Activated CD4-positive, alpha-beta T cell treated with anti-CD3 and anti-CD28 coated beads, Interleukin-2, amount 50 U/mL, for 1 hour (primary cell): ENCODE measurements at places on chromosomes 5 and 9.

GRCh38 chr5:33794550-33795181 is 97.1 kb downstream of the ADAMTS12 start:
- no peak for DNase-seq

GRCh38 chr5:13251623-13252376 is 692.7 kb downstream of the DNAH5 start:
- DNase-seq = no peak

DNA sequence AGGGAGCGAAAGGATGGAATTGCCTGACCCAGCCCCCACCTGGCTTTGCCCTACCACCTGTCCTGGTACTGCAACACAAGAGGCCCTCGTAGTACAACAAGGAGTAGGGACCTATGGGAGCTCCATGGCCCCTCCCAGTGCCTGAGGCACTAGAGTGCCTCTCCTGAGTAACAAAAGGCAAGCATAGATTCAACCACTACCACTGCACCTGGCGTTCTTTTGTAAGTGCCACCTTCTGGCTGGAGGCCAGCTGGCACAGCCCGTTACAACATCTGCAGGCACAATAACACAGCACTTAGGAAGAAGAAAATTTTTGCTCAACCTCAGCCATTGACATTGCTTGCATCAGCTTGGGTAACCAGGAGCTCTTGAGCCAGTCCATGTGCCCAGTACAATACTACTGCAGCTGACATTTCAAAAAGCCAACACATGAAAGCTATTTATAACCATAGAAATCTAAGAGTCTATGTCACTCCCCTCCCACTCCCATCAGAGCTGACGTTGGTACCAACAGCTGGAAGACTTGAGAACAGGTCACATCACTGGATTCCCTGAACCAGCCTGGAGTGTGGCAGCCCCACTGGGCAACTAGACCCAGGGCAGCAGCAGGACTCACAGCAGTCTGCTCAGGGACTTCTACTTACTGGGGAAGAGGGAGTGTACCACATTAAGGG is 17.7 kb upstream of the FAM174A start:
- no peak for DNase-seq

- DNase-seq = no peak
Observed at GRCh38 chr5:56664025-56664424, 151.3 kb upstream of the MAP3K1 start.

- DNase-seq = peak; percentile 100
Observed at GRCh38 chr9:93095205-93096130, 549 bp upstream of the CARD19 start.

- no peak for DNase-seq
Observed at GRCh38 chr5:5979761-5980537, 398.4 kb downstream of the MED10 start.

DNA sequence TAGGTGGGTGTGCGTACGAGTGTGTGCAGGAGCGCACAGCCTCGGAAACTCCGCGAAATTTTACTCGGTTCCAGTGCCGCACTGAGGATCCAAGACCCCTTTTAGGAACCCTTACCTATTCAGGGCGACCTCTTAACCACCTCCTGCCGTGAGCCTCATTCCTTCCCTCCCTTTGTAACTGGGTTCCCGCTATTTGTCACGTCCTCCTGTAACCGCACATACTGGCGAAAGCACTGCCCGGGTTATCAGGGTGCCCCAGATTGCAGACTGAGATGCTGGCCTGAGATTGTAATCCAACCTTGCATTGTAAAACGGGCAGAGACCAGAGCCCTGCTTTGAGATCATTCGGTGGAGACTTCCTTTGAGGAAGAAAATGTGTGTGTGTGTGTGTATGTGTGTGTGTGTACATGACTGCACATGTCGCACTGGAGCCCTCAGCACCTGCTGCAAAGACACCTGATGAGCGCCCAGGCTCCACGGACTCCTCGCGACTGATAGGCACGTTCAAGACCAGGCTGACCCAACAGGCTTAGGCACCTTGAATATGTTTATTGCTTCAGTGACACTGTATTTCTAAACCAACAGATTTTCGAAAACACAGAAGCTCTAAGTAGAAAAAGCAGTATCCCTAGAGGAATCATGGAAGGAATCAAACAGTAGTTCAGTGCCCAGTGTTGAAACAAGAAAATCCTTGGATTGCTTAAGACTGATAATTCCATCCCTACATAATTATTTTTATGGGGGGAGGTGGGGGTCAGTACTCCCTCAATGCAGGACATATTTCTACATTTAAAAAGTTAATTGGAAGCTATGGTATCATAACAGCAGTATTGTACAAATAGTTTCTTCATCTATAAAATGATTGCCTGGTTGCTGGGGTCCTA is 86.5 kb upstream of the TNFAIP8 start:
- peak; percentile 28 for DNase-seq

DNA sequence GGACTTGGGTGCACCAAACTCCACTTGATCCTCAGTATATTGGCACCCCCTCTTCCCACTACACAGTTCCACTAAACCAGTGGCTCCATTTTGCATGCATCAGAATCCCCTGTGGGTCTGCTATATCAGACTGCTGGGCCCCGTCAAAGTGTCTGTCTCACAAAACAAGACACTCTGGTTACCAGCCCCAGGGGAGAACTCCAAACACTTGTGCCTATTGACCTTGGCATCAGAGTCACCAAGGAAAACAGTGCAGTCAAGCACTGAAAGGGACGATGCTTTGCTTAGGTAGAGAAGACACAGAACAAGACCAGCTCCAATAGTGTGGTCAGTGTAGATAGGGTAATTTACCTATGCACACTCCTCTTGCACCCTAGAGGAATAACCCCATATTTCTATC is 205.8 kb upstream of the RAI14 start:
- DNase-seq = no peak

- peak; percentile 62 for DNase-seq
Observed at GRCh38 chr5:34486160-34486848, 169.8 kb upstream of the RAI14 start.

GRCh38 chr5:149799965-149800516 is 69.9 kb downstream of the PPARGC1B start:
- DNase-seq = no peak

- no peak for DNase-seq
Observed at GRCh38 chr9:115292584-115293279, 174.8 kb upstream of the TNC start.

DNA sequence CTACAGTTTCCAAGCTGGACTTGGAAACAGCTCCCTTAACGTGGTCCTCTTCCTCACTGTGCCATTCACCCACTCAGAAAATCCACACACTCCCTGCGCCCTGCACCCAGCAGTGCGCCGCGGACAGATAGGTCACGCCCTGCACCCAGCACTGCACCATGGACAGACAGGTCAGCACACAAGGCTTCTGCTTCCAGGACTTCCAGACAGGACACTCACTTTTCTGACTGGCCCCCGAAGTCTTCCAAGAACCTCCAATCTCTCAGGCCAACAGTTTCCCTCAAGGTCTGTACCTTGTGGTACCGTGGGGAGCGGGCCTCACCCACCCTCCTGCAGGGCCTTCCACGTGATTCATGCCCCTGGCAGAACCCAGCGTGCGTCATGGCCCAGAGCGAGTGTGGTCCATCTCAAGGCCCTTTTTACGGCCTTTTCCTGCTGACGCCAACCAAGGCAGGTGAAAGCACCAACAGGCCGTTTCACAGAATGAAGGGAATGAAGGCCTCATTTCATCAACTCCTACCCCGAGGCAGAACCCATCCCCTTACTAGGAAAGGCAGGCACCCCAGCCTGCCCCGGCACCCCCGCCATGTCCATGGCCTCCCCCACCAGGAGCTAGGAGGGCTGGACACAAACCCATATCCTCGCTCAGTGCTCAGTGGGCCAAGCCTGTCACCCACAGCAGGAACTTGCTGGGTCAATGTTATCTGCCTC is 17.3 kb downstream of the VAV2 start:
- no peak for DNase-seq

DNA sequence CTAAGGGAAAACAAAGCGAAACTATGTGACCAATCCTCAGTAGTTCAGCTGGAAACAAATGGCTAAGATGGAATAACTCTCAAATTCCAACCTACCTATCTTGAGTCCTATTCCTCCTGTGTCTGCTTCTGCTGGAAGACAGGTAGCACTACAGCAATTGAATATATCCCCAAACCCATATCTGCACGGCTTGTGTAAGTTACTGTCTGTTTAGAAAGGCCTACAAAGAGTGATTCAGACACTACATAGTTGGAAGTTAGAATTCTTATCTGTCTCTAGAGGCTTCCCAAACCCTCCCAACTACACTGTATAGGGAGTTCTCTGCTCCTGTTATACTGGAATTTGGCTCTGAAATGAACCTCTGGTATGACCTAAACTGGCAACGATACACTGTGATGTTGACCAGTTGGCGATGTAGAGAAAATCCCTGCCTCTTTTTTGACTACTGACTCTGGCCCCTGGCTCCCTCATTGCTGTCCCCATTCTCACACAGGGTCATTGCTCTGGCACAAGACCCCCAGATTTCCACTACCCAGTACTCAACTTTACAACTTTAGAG is 22.6 kb upstream of the NADK2 start:
- no peak for DNase-seq

GRCh38 chr5:135840959-135841358 is 6.5 kb downstream of the SLC25A48 start:
- no peak for DNase-seq

DNA sequence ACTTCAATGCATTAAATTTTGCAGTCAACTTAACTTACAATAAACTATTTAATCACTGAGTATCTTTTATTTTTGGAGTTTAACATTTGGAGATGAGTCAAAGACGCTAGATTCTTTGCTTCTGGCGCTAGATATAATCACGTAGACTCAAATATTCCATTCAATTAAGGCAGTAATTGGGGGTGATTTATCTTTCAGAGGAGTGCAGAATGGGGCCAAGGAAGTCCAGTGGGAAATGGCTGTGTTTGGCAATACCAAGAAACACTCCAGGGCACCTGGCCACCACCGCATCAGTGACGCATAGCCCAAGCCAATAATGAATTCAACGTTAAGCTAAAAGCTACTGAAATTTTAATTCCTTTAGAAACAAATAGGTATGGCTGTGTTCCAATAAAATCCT is 81.2 kb downstream of the PHAX start:
- DNase-seq = no peak

DNA sequence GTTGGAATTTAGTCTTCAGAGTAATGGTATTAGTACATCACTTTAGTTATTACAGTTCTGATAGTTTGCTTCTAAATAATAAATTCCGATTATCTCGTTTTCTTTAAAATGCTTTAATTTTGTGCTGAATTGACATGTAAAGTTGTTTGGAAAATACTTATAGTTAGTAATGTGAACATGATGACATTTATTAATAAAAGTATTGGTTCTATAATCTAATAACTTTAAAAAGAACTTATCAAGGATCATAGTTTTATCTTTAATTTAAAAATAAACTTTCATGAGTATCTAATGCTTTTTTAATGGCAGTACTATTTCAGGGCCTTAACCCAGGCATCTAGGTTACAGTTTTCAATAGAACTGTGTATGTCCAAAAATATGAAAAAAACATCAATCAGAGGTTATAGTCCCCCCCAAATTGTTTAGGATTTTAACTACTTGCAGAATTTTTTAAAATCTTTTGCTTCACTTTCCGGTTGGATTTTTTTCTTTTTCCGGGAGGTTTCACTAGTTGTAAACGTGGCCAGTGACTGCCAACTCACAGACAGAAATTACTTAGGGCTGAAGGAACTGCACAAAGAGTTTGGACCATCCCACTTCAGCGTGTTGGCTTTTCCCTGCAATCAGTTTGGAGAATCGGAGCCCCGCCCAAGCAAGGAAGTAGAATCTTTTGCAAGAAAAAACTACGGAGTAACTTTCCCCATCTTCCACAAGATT is 680 bp downstream of the GPX8 start:
- no peak for DNase-seq

- no peak for DNase-seq
Observed at GRCh38 chr5:122222580-122222979, 89.5 kb upstream of the SNCAIP start.

DNA sequence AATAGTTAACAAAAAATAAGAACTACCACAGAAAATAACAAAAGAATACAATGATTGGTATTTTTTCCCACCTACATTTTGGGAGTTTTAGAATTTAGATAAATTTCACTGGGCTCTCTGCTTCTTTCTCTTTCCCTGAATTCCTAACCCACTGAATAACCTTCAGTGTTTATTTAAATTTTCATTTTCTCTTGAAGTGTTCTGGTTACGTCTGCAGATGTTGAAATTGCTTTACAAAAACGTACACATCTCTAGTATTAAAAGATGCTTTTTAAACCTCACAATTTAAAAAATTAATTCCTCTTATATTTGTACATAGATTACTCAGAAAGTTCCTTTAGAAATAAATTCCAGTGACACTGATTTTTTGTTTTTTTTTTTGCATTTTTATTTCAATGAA is 158.7 kb upstream of the TUT7 start:
- no peak for DNase-seq

GRCh38 chr5:143499480-143500114 is 96.1 kb upstream of the NR3C1 start:
- no peak for DNase-seq

GRCh38 chr9:137412431-137412830 is 10.5 kb downstream of the EXD3 start:
- DNase-seq = no peak

- no peak for DNase-seq
Observed at GRCh38 chr9:69674716-69675438, 2.7 kb upstream of the APBA1 start.

GRCh38 chr5:139958432-139959148 is 84.5 kb downstream of the NRG2 start:
- DNase-seq = no peak

DNA sequence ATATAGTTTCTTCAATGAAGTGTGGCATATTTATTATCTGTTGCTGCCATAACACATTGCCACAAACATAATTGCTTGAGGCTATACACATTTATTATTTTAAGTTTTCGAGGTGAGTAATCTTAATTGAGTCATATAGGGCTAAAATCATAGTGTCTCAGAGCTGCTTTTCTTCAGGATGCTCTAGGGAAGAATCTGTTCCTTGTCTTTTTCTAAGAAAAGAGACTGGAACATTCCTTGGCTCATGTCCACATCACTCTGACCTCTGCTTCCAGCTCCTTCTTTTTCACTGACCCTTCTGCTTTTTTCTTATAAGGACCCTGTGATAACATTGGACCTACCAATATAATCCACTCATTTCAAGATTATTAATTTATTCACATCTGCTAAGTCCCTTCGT is 632.4 kb upstream of the TYRP1 start:
- DNase-seq = no peak

GRCh38 chr5:115583474-115583873 is 18.8 kb downstream of the TICAM2 start:
- DNase-seq = no peak

DNA sequence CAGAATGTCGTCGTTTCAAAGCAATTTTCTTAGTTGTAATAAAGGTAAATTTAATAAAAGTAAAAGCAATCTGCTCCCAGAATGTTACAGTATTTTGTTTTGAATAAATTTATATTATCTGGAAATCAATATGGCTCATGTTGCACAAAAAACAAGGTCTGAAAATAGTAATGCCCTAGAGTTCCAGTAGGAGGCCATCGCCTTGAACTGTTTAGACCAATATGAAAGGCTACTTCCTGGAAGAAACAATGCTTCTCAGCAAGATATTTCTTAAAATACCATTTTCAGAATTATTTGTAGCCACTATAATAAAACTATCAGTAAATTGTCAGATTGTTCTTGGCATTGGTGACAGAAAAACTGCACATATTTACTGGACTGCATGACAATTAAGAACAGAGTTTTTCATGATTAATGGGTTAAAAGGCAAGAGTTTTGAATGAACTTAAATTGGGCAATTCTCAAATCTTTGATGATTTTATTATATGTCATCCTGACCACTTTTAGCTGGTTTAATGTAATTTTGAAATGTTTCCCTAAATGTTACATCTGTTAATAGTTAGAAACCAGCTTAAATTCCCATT is 153.2 kb downstream of the COMMD10 start:
- no peak for DNase-seq

- DNase-seq = no peak
Observed at GRCh38 chr9:124239249-124240073, 18.3 kb upstream of the NEK6 start.
